GM12878 (cell line): ENCODE measurements at places on chromosomes 1 and 21. TPM values are rescaled to one million over a fixed set of nuclear protein-coding genes. Genes with fewer than 3 reads are reported as not detected.

C1orf159 gene
- total RNA-seq = 15.5 and 18.7 TPM in 2 replicates

AUNIP gene
- 11.1 and 11.3 TPM in 2 replicates for total RNA-seq

RIMS3 gene
- total RNA-seq = 0.74 and 0.93 TPM in 2 replicates

LRRN2 gene
- total RNA-seq = 0.05 TPM in 1 of 2 replicates, not detected in the other

S100A2 gene
- 0.69 and 0.77 TPM in 2 replicates for total RNA-seq

S100A7 gene
- not detected in 2 replicates for total RNA-seq

MECR gene
- 35.9 and 37.9 TPM in 2 replicates for total RNA-seq

LEFTY1 gene
- 0.27 TPM in 1 of 2 replicates, not detected in the other for total RNA-seq

AGBL4 gene
- total RNA-seq = not detected in 2 replicates

DMBX1 gene
- not detected in 2 replicates for total RNA-seq

MTARC1 gene
- total RNA-seq = 0.72 TPM in 2 replicates

TNNI3K gene
- total RNA-seq = not detected in 2 replicates

HSD11B1 gene
- total RNA-seq = not detected in 2 replicates

TCP10L gene
- 0.35 TPM in 1 of 2 replicates, not detected in the other for total RNA-seq
